ENCODE measurements at places on chromosomes 11 and 22.
A peak's percentile ranks its signal among the peaks of the same experiment; 100 is the strongest.

DNA sequence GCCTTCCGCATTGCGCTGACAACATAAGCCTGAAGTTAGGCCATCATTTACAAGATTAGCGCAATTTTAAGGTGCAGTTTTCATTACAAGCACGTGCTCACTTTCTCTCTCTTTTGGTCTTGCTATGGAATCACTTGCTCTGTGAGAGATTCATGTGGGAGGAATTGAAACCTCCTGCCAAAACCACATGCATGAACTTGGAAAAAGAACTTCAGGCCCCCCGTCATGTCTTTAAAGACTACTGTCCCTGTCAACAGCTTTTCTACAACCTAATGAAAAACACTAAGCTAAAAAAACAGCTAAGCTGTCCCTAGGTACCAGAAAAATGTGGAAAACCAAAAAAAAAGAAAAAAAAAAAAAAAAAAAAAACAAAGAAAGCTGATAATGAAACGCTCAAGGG, 1707.6 kb upstream of the RAG2 start:
- DNase-seq: no peak

DNA sequence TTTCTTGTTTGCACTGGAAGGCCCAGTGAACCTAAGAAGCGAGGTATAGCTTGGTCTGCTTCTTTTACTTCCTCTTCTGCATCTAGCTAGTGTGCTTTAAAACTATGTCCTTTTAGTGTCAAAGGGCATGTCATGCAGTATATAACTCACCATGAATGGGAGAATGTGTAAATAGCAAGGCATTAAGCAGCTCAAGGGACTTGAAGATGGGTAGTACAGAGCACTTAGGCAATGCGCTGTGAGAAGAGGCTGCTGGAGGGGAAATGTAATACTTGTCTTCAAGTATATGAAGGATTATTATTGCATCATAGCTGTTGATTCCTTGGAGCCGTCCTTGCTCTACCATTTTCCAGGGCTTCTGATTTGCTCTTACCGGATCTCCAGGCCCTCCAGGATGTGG, 7.6 kb downstream of the MAML2 start:
- no peak for DNase-seq

GRCh38 chr22:25027959-25028840, 75.7 kb downstream of the KIAA1671 start:
- no peak for DNase-seq

- DNase-seq: no peak
These were observed 27.9 kb downstream of the EXPH5 start for GRCh38 chr11:108565653-108566052.

GRCh38 chr22:42174062-42174461, 43.5 kb upstream of the CYP2D6 start:
- DNase-seq: no peak

DNA sequence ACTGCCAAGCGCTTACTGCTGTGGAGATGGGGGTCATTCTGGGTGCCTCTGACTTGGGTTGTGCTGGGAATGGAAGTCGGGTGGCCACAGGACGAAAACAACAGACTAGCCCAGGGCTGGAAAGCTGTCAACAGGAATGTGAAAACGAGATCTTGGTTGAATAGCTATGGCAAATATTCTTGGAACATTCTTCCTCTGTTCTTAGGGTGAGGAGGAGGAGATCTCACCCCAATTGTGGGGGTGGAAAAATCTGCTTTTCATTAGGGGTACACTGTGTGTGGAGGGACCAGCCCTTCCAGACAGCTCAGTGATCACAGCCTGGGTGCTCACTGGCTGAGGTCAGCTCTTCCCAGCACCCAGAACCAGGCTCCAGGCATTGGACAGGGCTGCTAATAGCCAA, 52.0 kb upstream of the PRSS23 start:
- no peak for DNase-seq

GRCh38 chr11:27573024-27573423, 66.5 kb upstream of the LIN7C start:
- DNase-seq: no peak

DNA sequence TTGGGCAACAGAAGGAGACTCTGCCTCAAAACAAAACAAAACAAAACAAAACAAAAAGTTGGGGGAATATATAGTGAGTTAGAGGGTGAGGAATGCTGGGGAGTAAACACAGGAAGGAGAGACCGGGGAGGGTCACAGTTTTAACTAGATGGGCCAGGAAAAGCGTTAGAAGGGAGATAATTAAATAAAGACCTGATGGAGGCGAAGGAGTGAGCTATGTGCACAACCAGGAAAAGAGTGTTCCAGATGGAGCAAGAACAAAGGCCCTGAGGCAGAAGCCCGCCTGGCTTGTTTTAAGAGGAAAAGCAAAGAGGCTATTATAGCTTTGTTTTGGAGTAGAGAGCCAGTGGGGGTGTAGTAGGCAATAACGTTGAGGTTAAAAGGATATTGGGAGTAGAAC, 4.8 kb upstream of the PLA2G6 start:
- no peak for DNase-seq

DNA sequence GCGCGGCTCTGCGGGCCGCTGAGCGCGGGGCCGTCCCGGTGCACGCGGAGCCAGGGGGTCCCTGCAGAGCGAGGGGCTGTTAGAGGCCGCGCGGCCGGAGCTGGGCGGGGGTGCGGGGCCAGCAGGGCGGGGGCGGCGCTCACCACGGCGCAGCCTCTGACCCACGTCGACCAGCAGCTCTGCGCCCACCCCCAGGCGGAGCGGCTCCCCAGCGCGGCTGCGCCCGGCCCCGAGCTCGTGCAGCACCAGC, 385 bp upstream of the SCO2 start:
- DNase-seq: no peak

DNA sequence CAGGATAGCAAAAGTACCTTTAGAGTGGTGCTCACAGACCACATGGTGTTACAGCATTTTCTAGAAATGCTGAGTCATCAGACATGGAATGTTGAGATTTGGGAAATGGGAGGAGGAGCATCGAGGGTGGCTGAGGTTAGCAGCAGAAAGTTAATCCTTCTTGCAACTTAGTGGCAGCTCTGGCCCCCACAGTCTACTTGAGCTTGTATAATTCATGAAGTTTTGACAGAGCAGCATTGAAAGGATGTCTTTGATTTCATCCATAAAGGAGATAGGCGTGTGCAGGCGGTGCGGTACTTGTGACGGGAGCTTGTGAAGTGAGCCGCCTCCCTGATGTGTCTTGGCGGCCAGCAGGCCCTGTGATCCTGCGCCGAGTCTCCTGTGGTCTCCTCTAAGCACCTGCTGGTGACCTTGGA, 330.5 kb downstream of the TBC1D22A start:
- DNase-seq: no peak

DNA sequence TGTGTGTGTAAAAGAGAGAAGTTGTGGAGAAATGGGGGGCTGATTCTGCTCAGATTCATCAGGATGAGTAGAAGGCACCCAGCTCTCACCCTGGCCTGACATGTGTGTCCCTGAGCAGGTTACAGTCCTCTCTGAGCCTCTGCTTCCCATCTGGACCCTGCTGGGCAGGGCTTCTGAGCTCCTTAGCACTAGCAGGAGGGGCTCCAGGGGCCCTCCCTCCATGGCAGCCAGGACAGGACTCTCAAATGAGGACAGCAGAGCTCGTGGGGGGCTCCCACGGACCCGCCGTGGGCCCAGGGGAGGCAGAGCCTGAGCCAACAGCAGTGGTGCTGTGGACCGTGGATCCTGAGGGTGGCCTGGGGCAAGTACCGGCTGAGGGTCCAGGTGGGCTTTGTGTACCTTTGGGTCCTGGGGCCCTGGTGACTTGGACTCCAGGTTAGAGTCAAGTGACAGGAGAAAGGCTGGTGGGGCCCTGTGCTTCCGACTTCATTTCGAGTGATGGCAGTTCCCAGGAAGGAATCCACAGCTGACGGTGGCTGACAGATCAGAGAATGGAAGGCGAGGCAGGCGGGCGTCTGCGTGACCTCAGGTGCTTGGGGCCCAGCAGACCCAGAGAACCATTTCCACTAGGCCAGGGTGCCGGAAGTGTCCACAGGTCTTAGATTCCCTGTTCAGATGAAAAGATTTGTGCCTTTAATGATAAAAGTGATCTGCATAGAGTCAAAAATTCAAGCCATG, 21.9 kb downstream of the NEAT1 start:
- DNase-seq: no peak

DNA sequence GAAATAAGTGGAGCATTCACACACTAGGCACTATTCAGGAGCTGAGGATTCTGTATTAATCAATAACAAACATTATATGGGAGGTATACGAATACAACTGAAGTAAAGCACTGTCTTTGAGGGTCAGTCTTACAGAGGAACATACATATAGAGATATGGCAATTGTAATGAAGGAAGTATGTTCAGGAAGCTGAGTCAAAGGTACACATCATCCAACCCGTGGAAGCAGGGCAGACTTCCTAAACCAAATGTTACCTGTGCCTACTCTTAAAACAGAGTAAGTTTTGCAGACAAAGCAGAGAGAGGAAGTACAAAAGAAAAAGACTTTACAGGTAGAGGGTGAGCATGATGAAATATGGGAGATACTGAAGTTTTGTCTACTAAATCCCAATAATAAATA, 481.2 kb upstream of the ARHGAP42 start:
- no peak for DNase-seq

DNA sequence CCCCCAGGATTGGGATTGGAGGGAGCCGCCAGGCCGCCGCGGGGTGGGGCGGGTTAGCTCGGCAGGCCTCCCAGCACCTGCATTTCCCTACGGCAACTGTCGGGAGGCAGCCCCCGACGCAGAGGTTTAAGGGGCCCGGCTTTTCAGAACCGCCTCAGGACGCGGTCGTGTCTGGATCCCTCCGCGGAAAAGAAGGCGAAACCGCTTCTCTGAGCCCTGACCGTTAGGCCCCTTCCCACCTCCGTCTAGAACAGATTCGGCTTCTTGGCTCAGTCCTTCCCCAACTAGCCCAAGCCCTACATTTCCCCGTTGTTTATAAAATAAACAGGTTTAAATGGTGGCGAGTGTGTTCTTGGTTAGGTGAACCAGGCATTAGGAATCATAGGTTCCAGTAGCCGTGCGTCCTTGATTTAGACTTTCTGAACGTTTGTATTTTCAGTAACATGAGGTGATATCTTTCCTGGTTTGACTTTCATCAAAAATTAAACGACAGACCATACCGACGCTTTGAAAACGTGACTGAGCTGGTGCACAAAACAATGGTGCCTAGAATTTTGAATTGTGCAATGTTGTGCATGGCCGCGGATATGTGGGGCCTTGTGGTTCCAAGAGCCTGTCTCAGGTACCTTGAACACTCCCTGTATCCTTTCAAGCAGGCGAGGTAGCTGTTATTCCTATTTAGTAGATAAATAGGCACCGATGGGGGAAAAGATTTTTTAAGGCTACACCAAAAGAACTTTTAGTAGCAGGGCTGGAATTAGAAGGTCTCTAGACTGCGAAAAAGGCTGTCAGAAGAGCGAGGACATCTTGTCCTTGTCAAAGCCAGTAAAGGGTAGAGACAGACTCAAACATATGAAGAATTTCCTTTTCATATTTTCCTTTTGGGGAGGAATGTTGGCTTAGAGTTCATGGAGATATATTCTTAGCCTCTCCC, 1.2 kb upstream of the HSPA8 start:
- DNase-seq: no peak

GRCh38 chr11:32893343-32894148, 935 bp downstream of the QSER1 start:
- DNase-seq: no peak

GRCh38 chr11:95337175-95337957, 106.4 kb upstream of the SESN3 start:
- no peak for DNase-seq

- no peak for DNase-seq
These were observed 27.8 kb upstream of the EHF start for GRCh38 chr11:34593085-34593484.

DNA sequence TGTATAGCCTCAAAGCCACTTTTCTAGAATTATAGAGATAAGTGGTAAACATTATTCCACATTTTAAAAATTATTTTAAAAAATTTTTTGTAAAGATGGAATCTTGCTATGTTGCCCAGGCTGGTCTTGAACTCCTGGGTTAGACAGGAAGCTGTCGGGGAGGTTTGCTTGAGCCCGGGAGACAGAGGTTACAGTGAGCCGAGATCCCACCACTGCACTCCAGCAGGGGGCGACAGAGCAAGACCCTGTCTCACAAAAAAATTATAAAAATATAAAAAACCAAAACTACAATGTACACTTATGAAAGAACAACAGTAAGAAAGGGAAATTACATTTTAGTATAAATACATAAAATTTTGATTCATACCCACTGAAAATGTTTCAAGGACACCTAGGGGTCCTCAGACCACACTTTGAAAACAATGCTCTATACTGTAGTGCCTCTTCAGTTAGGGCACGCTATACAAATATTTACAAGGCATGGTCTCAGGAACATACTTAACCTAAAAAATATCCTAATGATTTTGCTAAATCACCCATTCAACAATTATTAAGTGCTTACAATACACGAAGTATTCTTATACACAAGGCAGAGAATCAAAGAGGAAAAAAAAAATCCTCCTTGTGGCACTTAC, 111.2 kb downstream of the MRTFA start:
- DNase-seq: no peak

DNA sequence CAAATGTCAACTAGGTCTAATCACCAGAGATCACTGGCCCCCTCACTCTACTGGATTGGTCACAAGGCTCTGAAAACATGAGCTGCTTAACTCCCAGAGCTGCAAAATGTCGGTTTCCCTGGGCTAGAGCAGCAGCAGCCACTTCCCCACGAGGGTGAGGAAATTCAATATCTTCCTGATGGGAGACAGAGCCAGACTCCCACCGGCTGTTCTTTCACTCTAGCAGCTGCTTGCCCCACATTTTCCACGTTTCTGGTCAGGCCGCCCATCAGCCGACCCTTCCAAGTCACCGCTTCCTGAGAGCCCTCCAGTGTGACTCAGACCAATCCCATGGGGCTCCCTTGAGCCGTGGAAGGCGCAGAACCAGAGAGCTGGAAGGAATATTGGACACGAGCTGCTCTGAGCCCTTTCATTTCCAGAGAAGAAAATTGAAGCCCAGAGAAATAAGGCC, 227.0 kb downstream of the ADAMTS15 start:
- DNase-seq: no peak

- DNase-seq: peak; percentile 77
These were observed 35.6 kb downstream of the MPPED1 start for GRCh38 chr22:43447380-43447779.

DNA sequence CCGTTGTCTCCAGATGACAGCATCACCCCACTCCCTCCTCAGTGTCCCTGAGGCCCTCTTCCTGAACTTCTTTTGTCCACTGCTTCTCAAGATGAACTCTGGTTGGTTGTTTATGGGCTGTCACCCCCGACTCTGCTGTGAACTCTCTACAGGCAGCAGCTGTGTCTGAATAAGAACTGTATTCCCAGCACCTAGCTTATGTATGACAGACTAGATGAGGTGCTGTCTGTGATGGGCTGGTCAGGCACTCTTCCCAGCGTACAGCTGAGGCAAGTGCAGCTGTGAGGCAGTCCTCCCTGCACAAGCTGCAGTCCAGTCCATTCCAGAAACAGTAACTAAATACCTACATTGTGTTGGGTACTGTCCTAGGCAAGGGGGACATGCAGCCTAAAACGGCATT, 111.4 kb upstream of the PITPNB start:
- no peak for DNase-seq

DNA sequence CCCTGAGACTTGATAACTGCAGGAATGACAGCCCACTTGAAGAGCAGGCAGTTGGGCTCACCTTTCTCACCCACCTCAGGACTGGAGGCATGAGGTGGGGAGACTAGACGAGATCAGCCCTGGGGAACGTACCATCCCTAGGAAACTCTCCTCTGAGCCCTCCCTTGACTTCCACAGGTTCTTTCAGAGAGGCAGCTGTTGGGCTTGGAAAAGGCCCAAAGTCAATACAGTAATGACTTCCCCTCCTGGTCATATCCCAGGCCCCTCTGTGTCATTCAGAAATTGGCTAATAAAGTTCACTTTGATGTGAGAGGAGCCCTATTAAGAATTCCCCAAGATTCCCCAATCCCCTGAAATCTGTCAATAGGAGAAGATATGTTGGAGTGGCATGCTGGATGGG, 5.8 kb upstream of the NECTIN1 start:
- no peak for DNase-seq

- DNase-seq: no peak
These were observed 79.8 kb downstream of the CLPB start for GRCh38 chr11:72354356-72355115.

All from NCI-H1417 treated with DMSO at 0.1 percent for 48 hours (cell line).